Adrenal gland (tissue), 19 donors: ENCODE measurements at places on chromosomes 7 and 10. TPM values are rescaled to one million over a fixed set of nuclear protein-coding genes. Genes with fewer than 3 reads are reported as not detected.
A peak's percentile ranks its signal among the peaks of the same experiment; 100 is the strongest.

GRCh38 chr7:100210805-100211204 lies 8.9 kb upstream of the PVRIG start:
- DNase-seq: peak; percentile 42

- DNase-seq: no peak
Measured at GRCh38 chr7:116261904-116262303, 51.6 kb downstream of the TES start.

GRCh38 chr10:7856678-7857077 lies 38.4 kb downstream of the TAF3 start:
- no peak for DNase-seq

GRCh38 chr10:122113161-122113944 lies 124.4 kb downstream of the TACC2 start:
- peak; percentile 85 for DNase-seq

GRCh38 chr10:79282388-79282787 lies 64.9 kb upstream of the PPIF start:
- DNase-seq: no peak

GRCh38 chr10:30675791-30676718 lies 46.5 kb upstream of the LYZL2 start:
- DNase-seq: no peak

DNA sequence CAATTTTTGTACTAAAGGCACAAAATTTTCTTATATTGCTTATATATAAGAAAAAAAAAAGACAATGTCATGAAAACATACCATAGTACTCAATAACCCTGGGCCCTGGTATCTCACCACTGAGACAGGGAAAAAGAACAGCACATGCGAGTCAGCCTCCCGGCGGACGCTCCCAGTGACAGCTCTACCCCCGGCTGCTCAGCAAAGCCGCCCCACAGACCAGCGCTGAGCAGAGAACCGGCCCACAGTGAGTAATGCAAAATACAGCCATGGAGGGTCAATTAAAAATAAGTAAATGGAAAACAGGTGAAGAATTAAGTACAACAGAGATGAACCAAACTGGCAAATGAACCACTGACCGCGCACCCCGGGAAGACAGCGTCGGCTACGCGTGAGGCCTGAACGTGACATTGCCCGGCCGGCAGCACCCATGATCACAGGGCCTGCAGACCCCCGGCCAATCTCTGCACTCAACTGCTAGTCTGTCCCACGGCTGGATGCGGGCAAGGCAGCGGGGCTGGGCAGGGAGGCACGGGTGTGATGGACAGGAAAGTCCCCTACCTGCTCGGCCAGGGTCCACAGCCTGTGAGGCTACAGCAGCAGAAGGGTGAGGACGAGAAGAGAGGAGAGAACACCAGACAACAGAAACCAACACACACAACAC lies 175.9 kb downstream of the ZMYND11 start:
- no peak for DNase-seq

- no peak for DNase-seq
Measured at GRCh38 chr7:130958846-130959245, 224.8 kb upstream of the KLF14 start.

GRCh38 chr7:3917436-3917835 lies 616.4 kb downstream of the SDK1 start:
- no peak for DNase-seq

DNA sequence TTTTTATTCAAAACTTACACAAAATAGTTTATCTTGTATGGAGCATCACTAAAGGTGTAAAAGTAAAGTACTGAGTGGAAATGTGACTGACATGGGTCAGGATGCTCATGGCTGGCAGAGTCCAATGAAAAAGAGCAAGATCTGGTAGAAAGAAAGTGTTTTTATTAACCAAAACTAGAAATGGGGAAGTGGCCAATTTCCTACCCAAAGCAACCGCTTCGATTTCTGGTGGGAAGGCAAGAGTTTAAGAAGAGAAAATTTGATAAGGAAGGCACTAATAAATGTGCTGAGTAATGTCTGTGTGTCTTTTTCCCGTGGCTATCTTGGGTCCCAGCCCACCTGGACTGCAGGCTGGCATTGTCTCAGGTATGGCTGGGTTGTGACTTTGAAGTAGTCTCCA lies 277.7 kb downstream of the ANKRD7 start:
- DNase-seq: no peak

- DNase-seq: peak; percentile 16
Measured at GRCh38 chr7:29564496-29565223, 1.0 kb downstream of the PRR15 start.

DNA sequence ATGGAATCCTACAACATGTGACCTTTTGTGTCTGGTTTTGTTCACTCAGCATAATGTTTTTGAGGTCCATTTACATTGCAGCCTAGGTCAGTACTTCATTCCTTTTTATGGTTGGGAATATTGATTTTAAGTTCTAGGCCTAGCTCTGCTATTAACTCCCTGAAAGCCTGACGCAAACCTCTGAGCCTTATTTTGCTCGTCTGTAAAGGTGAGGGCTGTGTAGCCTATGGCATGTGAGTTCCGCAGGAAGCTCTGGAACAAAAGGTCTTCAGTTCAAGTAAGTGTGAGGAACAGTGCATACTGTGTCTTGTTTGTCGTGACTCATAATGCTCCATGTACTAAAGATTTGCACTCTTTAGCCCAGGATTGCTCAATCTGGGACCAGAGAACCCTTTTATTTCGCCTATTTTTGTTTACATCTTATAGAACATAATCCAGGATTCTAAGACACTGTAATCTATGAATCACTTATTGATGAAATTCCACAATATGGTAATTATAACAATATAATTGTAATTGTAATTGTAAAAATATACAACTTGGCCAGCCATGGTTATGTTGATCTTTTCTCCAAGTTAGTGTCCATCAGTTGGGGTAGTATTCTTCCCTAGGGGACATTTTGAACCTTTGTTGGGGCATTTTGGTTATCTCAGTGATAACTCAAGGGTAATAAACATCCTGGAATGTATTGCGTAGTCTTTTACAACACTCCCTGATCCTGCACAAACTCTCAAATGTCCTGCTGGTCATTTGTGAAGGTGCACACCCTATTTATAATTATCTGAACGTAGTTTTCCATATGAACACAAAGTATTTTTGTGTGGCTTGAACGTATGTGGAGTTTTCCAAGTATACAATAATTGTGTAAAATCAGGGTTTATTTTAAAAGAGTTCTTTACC lies 184.7 kb downstream of the VTI1A start:
- DNase-seq: no peak

DNA sequence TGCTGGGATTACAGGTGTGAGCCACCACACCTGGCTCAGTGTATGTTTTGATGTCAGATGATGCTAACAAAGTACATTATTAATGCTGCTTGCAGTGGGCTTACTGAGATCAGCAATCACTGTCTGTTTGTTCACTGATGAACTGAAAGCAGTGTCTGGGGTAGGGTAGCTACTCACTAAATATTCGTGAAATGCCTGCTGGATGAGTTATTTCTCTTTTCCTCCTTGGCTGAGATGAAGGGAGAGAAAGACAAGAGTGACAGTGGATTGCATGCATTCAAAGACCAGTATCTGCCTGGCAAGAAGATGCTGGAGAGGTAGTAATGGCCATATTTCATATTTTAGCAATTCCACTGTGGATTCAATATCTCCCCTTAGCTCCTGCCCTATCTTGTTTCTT lies 32.3 kb downstream of the FAM107B start:
- no peak for DNase-seq

DNA sequence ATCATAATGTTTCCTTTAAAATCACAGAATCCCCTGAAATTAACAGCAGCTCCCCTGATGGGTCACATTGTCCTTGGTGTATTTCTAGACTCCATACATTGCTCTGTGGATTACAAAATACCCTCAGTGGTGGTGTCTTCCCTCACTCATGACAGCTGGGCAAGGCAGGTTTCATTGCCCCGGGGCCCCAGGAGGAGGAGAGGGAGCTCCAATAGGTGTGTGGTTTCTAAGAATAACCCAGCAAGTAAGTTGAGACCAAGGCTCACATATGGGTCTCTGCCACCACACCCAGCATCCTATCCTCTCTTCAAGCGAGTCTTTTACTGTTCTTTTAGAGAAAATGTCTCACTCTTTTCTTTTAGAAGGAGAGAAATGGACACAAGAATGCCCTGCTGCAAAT lies 63.6 kb downstream of the PKD1L1 start:
- no peak for DNase-seq

DNA sequence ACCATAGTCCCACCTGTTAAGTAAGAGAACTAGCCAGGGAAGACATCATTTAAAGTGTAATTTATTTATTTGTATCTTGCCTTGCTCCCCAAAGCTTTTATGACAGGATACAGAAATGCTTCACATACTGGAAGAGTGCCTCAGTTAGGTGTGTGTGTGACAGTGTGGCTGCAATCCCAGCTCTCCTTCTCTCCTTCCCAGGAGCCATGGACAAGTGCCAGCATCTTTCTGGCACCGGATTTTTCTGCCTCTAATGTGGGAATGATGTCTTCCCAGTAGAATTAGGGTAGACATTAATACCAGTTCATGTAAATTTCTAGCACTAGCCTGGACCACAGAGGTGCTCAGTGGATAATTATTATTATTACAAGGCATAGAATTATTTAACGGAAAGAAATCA lies 30.3 kb upstream of the ATXN7L1 start:
- DNase-seq: no peak

DNA sequence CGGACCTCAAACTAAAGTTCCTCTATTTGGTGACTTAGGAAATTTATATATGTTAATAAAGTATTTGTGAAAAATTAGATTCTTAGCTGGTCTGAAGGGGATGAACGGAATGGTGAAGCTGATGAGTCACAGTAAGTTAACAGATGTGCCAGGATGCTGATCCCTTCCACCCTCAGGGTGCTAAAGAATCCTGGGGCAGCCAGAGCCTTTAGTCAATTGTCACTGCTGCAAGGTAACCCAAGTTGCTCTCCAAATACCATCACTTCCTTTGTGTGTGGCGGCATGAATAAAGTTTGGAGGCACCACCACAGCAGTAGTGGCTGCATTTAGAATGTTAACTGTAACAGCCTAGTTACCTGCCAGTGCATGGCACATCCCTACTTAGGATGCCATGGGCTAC lies 222.6 kb upstream of the PPP1R3A start:
- no peak for DNase-seq

DNA sequence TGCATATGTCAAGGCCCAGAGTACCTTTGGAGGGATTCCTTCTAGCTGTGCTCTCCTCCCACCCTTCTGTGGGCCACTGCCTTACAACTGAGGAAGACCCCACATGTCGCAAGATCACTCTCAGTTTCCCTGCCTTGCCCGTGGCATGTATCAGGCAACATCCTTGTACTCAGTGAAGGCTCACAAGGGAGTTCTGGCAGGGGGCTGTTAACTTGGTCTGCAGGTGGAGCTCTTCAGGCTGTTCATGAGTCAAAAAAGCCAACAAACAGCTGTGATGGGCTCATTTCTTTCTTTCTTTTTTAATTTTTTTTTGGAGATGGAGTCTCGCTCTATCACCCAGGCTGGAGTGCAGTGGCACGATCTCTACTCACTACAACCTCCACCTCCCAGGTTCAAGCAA lies 513.0 kb upstream of the ANKRD30A start:
- DNase-seq: no peak

DNA sequence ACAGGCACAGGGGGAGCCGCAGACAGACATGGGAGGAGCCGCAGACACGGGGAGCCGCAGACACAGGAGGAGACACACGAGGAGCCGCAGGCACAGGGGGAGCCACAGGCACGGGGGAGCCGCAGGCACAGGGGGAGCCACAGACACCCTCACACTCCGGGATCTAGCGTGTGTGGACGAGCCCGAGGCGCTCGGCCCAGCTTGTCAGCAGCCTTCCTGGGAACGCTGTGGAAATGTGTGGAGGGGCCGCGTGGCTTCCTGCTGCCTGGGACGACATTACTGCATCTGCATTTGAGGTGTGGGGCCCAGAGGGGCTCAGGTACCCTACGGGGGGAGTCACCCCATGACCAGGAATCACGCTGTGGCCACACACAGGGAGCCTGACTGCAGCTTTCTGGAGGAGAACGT lies 313.2 kb downstream of the PTPRN2 start:
- DNase-seq: no peak

- DNase-seq: no peak
Measured at GRCh38 chr7:151726652-151727578, 150.0 kb downstream of the PRKAG2 start.

- no peak for DNase-seq
Measured at GRCh38 chr7:141949451-141949850, 2.7 kb upstream of the CLEC5A start.

DNA sequence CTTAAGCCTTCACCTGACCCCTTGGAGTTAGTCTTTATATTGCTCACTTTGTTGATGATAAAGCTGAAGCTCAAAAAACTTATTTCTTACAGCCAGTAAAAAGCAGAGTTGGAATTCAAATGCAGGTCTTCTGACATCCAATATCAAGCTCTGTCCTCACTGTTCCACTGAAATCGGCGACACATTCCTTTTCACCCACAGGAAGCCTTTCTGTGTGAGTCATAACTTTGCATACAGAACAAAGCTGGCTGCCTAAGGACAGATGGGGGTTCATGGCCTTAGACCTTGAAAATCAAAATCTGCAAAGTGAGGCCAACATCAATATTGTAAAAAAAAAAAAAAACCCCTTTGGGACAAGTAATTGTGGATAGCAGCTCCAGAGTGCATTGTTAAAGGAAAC lies 21.8 kb upstream of the AKR1B1 start:
- peak; percentile 55 for DNase-seq

Gene DAGLB
- 27.0 TPM for total RNA-seq

Gene SFRP5
- total RNA-seq: 0.22 TPM

Gene PLAC9
- 24.5 TPM for total RNA-seq

Gene MEST
- total RNA-seq: 145 TPM

Gene OR9A2
- not detected for total RNA-seq

Gene GRID2IP
- total RNA-seq: 1.8 TPM

Gene TYW1B
- total RNA-seq: 13.4 TPM

Gene ZNF722
- total RNA-seq: not detected

Gene CREM
- 82.0 TPM for total RNA-seq

Gene HPSE2
- not detected for total RNA-seq

Gene TSPAN14
- 66.8 TPM for total RNA-seq

Gene UNCX
- total RNA-seq: not detected

Gene ITGB8
- total RNA-seq: 11.7 TPM

Gene TEX36
- not detected for total RNA-seq

Gene PON1
- total RNA-seq: 46.8 TPM

Gene GPR26
- not detected for total RNA-seq

Gene ABCC2
- 1.4 TPM for total RNA-seq

Gene PKD2L1
- not detected for total RNA-seq

Gene CDNF
- total RNA-seq: 3.4 TPM

Gene RADIL
- total RNA-seq: 1.0 TPM

Gene TAF5
- total RNA-seq: 5.5 TPM

Gene MICU1
- total RNA-seq: 90.7 TPM
